ENCODE measurements at places on chromosomes 6 and 20. TPM values are rescaled to one million over a fixed set of nuclear protein-coding genes. Genes with fewer than 3 reads are reported as not detected.

The ELMO2 gene
- total RNA-seq = 50.5 TPM

The HFE gene
- total RNA-seq = 7.4 TPM

The PRRT1 gene
- total RNA-seq = 0.10 TPM

The ZSCAN31 gene
- 2.6 TPM for total RNA-seq

The REM1 gene
- 0.08 TPM for total RNA-seq

The DNAH8 gene
- total RNA-seq = 0.03 TPM

The RBM24 gene
- 2.3 TPM for total RNA-seq

The CTAGE9 gene
- total RNA-seq = 0.20 TPM

The ARMH2 gene
- total RNA-seq = not detected

The LYRM2 gene
- total RNA-seq = 48.6 TPM

The LY86 gene
- total RNA-seq = 0.27 TPM

The TAGAP gene
- total RNA-seq = 4.9 TPM

The C20orf173 gene
- not detected for total RNA-seq

The ADGB gene
- total RNA-seq = not detected

The TMEM217 gene
- 2.7 TPM for total RNA-seq

The C20orf144 gene
- total RNA-seq = not detected

The TIAM2 gene
- total RNA-seq = 11.8 TPM

The TMC2 gene
- total RNA-seq = not detected

The CRISP3 gene
- total RNA-seq = not detected

The ENPP4 gene
- 12.2 TPM for total RNA-seq

The PLCB4 gene
- total RNA-seq = 15.0 TPM

The PBOV1 gene
- not detected for total RNA-seq

The CDSN gene
- total RNA-seq = not detected
